ENCODE measurements at places on chromosomes 5 and 9.

GRCh38 chr9:111610149-111610548, 10.7 kb upstream of the PTGR1 start:
- no peak for DNase-seq

GRCh38 chr5:72586788-72587530, 79.7 kb upstream of the ZNF366 start:
- no peak for DNase-seq

- no peak for DNase-seq
These were observed 21.8 kb upstream of the ZNF618 start for GRCh38 chr9:113854310-113854709.

- DNase-seq, result no peak
These were observed 2.8 kb downstream of the GALNT12 start for GRCh38 chr9:98810102-98810842.

GRCh38 chr9:116812231-116813030, 125.3 kb downstream of the TRIM32 start:
- no peak for DNase-seq

DNA sequence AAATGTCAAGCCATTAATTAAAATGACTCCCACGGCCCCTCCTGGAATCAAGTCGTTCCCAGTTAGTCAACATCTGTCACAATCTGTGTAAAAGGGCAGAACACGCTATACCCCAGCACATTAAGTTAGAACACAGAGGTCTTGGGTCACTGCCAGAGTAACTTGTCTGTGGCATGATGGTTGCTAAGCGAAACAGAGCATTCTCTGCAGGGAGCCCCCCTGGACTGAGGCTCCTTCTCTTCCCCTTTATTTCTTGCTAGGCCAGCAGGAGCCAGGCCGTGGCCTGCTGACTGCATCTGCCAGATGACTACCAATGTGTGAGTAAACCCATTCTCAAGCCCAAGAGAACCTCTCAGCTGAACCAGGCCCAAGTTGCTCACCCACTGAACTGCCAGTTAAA, 51.9 kb upstream of the ZBED3 start:
- peak; percentile 52 for DNase-seq

DNA sequence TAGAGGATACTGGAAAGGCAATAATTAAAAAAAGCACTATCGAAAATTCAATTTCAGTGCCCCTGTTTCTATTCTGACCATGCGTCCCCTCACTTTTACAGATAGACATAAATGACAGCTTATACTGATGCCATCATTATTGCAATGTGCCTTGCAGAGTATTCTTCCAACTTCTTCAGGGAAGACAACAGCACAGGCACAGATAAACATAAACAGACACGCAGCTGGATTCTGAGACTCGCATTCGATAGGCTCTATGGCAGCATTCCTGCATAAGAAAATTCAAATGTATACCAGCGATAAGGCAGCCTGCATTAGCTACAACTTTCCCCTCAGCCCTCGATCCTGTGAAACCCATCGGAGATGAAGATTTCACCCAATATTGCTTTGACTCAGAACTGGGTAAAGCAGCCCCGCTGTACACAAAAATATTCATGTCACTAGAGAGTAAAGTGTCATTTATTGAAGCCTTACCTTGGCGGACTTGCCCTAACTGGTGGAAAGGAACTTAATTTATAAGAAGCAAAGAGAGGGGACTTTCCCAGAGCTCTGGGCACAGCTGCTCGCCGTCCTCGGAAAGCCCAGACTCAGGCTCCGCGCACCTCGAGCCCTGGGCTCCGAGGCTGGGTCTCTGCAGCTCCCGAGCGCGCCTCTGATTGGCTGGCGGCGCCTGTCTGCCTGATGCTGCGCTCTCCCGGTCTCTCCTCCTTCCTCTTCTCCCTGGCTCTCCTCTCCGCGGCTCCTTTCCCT, at the start of gene CDH18:
CDH18 (minus strand) TSS at position 589 of the 750 bp plus-strand sequence. CDS start 149,214 bp downstream, outside the sequence.
- DNase-seq, result peak; percentile 40

DNA sequence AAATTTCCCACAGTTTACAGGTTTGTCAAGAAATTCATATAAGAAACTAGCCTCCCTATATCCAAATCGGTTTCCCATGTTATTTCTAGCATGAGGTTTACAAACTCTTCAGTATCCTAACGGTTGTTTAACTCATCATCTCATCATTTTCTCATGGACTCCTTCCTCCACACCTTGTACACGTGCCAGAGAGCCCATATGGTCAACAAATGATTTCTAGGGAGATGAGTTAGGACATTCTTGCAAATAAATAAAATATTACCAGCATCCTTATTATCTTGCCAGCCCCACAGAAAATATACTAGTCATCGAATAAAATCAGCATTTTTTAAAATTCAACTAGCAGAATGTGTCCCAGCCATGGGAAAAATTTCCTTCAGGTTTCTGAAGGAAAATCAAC, 285.2 kb downstream of the EBF1 start:
- no peak for DNase-seq

GRCh38 chr9:111744363-111744762, 50.4 kb downstream of the SHOC1 start:
- no peak for DNase-seq

DNA sequence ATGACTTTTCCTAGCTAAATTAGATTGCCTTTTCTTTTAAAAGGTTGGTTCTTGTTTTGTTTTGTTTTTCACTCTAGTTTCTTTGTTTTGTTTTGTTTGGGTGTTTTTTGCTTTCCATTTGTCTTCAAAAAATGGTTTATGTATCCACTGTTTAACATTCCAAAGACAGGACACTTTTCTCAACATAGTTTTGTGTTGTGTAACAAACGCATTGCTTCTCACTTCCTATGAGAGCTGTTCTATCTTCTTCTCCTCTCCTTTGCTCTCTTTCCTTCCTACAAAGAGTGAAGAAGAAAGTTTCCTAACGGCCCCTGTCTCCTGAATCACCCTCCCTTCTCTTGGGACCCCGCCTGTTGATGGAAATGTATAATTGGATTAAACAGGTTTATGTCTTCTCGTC, 539.7 kb downstream of the ACTL7B start:
- DNase-seq, result no peak

- no peak for DNase-seq
These were observed 478.9 kb downstream of the SPATA31D1 start for GRCh38 chr9:82467436-82467835.

DNA sequence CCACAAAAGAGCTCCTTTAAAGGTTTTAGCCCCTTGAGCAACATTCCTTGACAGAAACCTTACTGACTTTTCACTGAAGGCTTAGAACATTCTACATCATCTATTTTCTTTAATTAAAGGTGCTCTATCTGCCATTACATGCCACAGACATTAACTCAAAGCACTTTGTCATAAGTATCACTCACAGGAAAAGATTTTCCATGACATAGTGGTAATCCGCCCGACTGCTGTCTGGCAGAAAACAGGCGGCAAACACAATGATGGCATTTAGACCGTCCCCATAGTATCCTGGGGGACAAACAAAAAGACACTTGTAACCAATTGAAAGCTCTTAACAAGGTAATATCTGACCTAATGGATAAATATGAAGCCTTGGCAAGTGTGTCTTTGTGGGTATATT, 126.2 kb upstream of the PCA3 start:
- no peak for DNase-seq

DNA sequence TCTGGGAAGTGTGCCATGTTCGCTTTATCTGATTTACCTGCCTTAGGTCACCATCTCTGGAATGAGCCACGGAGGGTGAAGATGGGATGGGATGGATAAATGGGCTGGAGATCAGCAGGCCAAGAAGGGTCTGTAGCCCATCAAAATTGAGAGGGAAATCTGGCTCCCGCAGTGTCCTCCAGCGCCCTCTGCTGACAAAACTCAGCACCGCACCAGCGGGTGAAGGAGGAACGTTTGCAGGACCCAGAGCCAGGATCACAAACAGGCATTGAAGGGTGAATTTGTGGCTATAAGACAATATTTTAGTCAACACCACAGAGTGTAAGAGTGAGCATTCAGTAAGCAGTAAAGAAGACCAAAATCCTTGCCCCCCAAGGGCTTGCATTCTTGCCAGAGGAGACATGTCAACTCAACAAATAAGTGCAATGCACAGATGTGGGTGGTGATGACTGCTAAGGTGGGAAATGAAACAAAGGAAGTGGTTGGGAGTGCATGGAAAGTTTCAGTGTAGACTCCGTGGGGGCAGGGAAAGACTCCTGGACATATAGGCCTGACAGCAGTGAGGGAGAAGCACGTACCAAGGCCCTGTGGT, 124.4 kb downstream of the TENT4A start:
- no peak for DNase-seq

- no peak for DNase-seq
These were observed 27.7 kb downstream of the AUH start for GRCh38 chr9:91334053-91334452.

DNA sequence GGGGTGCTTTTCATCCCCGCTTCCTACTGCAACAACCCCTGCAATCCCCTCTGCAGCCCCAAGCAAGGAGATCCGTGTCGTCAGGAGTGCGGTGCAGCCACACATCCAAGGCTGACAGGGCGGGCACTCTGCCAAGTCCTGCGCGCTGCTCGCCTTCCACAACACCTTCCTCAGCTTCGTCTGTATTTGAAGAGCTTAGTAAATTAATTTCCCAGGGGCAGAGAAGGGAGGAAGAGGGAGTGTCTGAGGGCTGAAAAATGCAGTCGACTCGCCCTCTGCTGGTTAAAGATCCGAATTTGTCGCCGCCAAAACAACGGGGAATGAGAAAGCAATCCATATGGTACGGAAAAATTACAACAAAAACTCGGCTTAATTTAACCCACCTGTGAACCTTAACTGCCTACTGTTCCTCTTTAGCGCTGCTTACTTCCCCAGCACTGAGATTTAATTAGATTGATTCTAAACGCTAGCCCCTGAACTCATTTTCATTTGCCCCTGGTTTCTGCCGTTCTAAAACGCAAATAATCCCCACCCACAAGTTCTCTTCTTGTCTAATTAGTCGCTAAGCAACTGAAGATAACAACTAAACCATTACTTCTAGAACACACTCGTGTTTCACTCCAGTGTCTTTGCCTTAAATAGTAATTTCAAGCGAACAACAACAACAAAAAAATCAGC, 10.9 kb upstream of the PCDHB1 start:
- DNase-seq, result peak; percentile 82

GRCh38 chr9:101915482-101915881, 177.0 kb upstream of the GRIN3A start:
- DNase-seq, result no peak
